DMS79 treated with DMSO at 0.1 percent for 48 hours (cell line): ENCODE measurements at places on chromosomes 13 and 19.
A peak's percentile ranks its signal among the peaks of the same experiment; 100 is the strongest.

- peak; percentile 32 for DNase-seq
Observed at GRCh38 chr19:33676999-33677665, 55.4 kb downstream of the CHST8 start.

- no peak for DNase-seq
Observed at GRCh38 chr19:5814123-5814851, 9.4 kb downstream of the NRTN start.

DNA sequence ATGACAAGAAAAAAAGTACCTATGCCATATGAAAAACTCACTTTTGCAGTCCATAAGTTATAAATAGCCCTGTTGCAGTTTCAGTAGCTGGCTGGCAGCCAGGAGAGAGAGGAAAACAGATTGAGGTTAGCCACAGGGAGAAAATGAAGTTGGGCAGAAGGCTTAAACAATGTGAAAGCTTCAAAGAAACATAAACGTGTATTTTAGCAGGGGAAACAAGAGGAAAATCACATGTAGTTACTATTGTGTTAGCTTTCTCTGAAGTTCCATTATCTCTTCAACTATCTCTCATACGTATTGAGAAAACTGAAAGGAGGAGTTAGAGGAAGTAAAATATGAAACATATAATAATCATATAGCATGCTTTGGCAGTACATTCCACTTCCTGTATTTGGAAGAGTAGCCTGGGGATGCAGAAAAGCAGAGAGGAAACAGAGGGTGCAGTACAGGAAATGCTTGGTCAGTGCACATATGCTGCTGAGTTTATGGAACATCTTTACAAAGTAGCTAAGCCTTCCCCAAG, 1551.1 kb downstream of the EFNB2 start:
- DNase-seq: no peak

- peak; percentile 6 for DNase-seq
Observed at GRCh38 chr19:47778954-47779351, 450 bp downstream of the SELENOW start.

GRCh38 chr13:32660227-32660626, 74.0 kb downstream of the PDS5B start:
- DNase-seq: peak; percentile 93

- DNase-seq: no peak
Observed at GRCh38 chr19:49064768-49065611, at the start of gene NTF4. Gene NTF4 (minus strand): TSS chr19:49064818. CDS start chr19:49061997, 2,821 bp downstream.

- DNase-seq: no peak
Observed at GRCh38 chr13:55067946-55068345, 2039.3 kb downstream of the OLFM4 start.

DNA sequence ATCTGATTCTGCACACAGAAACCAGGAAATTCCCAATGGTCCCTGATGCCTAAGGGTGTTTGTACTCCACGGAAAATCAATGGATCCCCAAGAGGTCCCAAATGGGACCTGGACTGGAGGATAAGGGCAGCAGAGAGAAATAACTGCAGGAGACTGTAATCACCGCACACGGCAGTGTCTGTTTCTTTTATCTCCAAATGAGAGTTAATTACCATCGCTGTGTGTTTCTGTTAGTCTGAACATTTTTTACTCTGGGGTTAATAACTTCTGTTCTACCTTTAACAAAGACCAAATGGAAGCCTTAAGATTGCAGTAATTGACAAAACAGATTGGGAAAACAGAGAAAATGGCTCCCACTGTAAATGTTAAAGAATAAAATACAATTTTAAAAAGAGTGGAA, 320.9 kb downstream of the DCLK1 start:
- DNase-seq: no peak

GRCh38 chr13:80338781-80339562, 2.0 kb downstream of the SPRY2 start:
- DNase-seq: no peak

DNA sequence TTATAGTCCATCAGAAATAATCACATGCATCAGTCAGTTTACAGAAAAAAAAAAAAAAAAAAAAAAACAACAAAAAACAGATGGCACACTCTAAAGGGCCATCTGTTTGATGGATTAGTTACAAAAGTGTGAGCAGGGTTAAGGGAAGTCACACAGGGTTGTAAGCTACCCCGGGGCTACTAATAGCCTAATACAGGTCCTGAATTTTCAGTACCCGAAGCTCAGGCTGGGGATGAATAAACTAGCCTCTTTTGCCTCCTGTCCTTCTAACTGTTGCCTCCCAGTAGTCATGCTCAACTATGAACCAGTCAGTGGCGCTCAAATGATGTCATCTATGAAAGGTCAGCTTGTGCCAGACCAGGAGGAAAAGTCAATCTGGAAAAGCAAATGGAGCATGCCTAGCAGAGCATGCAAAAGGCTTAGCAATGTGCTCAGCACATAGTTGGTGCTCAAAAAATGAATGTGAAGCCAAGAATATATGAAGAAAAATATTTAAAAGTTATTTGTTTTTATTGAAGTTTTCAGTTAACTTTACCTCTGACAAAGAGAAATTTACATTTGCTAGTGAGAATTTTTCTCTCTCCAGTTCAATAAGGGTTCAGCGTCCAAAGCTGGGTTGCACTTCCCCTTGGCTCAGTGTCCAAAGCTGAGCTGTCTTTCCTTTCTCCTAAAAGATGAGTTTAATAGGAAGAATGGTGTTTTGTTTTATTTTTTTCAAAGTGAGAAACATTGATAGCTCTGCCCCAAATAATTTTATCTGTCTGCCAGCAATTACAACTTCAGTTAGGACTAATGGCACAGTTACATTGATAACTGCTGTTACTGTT, 30.8 kb upstream of the LRCH1 start:
- DNase-seq: no peak

DNA sequence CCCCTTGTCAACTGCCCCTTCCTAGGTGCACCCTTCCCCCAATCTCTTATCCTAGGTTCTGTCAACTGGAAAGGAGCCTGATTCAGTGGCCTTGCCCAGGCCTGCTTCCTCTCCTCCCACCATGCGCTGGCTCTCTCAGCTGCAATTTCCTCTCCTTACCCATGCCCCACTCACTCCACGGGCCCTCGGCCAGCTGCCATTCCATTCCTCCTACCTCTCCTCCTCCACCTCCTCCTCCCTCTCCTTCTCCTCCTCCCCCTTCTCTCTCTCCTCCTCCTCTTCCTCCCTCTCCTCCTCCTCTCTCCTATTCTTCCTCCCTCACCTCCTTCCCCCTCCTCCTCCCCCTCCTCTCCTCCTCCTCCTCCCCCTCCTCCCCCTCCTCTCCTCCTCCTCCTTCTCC, 9.6 kb upstream of the TIMM44 start:
- no peak for DNase-seq

DNA sequence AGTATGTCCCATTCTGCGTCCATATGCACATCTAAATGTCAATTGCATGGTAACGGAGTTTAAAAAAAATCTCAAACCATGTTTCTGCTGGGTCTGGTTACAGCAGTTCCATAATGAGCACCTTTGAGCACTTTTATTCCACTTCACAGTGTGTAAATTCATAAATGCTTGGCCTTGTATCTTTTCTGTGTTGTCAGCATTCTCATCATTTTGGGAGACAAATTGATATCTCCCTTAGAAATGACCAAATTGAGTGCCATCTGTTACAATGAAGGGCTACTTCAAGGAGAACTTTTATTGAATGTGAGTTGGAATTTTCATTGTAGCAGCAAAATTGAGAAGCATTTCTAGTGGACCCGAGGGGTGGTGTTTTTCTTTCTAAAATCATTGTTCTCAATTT, 432.9 kb upstream of the PCDH9 start:
- DNase-seq: no peak

DNA sequence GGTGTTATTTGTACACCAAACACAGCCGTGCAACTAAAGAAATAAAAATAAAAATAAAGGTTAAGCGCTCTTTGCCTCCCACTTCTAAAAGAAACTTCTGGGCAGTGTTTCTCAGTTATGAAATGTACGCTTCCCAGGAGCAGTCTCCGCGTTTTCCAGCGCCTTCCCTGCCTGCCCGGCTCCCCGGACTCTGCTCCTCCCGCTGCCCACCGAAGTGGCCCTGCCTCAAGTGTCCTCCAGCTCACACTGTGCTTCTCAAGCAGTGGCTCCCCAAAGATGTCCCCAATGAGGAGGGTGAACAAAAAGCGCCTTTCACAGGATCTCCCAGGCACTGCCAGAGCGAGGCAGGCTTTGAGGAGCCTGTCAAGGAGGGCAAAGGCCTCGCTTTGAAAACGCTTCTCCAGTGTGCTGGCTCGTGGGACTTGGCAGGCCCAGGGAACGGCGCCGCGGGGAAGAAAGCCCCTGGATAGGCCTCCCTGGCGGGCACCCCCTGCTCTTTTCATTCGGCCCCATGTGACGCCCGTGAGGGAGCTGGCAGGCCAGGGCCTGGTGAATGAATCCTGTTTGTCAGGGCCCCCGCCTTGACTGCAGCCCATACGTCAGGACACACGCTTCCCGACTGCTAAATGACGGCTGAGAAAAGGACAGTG, 187.1 kb downstream of the FOXO1 start:
- no peak for DNase-seq

DNA sequence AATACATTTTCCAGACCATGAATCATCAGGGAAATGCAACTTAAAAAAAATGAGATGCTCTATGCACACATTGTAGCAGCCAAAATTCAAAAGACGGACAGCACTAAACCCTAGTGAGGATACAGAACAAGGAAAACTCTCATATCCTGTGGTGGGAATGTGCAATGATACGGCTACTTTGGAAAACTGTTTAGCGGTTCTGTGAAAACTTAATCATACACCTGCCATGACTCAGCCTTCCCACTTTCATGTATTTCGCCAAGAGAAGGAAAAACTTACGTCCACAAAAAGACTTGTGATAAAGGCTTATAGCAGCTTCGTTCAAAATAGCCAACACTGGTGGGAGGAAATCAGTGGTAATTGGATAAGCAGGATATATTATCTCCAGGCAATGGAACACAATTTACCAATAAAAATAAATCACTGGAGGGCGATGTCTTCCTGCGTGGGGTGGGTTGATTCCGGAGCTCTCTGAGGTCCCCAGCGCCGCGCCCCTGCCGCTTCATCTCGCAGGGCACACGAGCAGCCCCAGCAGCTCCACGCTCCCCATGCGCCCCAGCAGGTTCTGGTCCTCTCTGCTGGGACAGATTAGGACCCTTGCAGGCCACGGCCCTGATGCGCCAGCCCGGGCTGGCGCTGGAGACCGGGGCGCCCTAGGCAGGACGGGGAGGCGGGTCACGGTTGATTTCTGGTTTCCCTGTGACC, 97.2 kb upstream of the ARHGEF7 start:
- DNase-seq: no peak

DNA sequence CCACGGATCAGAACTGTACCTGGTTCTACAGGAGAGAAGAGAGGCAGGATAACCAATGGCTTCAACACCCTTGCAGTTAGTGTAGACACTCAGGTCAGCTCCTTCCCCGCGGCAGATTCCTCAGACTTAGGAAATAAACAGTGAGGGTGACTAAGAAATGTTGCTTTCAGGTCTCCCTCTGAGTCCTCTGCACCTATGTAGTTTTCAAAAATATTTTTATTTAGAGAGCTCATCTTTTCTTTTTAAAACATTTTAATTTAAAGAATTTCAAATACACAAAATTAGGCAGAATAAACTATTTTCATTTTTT, 195.2 kb downstream of the KLF12 start:
- DNase-seq: no peak

DNA sequence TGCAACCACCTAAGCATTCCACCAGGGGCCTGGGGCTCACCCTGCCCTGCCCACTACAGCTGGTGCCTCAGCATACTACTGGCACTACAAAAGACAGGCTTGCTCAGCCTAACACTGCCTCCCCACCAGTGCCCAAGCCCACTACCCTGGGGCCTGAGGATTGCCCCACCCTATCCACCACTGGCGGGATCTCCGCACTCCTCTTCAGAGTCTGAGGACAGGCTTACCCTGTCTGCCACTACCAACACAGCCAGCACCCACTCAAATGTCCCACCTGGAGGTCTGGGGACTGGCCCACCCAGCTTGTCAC, 27.6 kb upstream of the N4BP2L1 start:
- no peak for DNase-seq

- no peak for DNase-seq
Observed at GRCh38 chr19:10523135-10523636, 5.9 kb upstream of the S1PR5 start.

- peak; percentile 54 for DNase-seq
Observed at GRCh38 chr13:74251778-74252519, 117.7 kb upstream of the KLF12 start.

GRCh38 chr13:54029226-54029625, 1000.6 kb downstream of the OLFM4 start:
- DNase-seq: peak; percentile 1

DNA sequence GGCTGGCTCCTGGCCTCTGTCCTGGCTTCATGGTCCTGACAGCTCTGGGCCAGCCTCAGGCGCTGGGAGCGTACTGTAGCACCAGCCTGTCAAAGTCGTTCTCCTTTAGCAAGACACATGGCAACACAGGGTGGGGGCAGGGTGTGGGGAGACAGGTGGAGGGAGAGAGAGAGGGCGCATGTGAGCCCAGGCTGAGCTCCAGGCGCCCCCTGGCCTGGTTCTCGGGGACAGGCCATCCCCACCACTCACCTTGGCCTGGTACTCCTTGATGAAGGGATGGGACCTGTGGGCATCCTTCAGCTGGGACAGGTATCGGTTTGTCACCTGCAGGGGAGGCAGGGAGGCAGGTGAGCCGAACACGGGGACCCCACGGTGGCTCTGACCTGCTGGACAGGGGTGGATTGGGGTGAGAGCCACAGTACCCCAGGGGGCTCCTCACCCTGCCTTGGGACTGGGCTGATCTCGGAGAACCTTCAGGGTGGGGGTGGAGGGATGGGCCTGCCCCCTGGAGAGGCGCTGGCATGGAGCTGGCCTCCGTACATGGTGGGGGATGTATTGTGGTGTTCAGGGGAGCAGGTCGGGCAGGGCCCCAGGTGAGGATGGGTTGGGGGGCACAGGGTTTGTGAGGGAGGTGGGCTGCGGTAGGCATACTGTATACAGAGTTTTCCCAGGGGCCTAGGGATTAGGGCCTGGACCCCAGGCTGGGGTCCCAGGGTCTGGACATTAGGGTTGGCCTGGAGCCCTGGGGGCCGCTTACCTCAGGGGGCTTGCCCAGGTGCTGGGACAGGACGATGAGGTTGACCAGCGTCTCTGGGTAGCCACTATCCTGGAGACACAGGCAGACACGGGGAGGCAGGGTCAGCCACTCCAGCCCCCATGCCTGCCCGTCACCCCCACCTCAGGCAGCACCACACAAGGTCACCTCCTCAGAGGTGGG, 3.9 kb upstream of the CERS1 start:
- no peak for DNase-seq

DNA sequence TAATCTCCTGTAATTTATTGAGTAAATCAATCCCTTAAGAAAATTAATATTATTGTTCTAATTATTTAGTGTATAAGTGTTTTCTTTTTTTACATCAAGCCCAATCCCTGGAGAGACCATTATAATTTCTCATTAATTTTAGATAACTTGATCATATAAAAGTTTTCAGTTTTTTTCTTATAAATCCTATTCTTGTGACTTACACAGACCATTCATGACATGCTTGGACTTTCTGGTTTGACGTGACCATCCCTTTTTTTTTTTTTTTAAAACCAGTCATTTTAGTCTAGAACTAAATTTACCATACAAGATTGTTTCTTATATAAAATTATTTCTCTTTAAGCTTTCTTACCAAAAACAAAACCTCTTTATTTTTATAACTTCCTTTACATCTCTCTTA, 5.4 kb upstream of the MTRF1 start:
- no peak for DNase-seq

GRCh38 chr19:30102239-30102638, 160.2 kb downstream of the URI1 start:
- DNase-seq: no peak
